ENCODE measurements at places on chromosomes 12 and 14.

- DNase-seq: no peak
These were observed 68.9 kb downstream of the ESR2 start for GRCh38 chr14:64225151-64225757.

DNA sequence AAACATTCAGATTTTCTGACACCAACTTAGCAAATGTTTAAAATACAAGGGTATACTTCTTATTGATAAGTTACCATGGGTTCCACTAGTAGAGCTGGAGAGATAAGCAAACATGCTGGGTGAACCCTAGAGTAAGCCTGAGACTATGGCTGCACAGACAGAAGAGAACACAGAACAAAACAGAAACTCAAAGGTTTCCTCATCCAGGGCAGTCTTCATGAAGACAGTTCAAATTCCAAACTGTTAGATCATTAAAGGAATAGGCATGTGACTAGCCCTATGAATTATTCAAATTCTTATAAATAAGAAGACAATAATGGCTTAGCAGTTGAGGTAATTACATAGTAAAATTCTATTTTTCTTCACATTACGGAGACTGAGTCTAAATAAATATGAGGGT, 28.1 kb downstream of the BTBD7 start:
- peak; percentile 56 for DNase-seq

DNA sequence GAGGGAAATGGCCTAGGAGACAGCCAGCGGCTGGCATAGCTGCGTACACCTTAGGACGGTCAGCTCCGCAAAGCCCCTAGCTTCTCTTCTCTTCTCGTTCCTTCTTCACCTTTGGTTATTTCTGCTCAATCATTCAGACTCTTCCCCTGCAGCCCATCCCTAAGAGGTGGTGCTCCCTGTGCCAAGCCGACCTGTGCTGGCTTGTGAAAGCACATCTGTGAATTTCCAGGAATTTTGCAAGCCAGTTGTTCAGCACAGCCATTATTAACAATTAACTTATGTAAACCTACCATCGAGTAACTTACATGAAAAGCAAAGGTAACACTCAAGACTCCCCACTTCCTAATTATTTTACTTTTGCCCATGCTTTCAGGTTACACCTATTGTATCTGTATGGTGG, 20.9 kb upstream of the GPR68 start:
- no peak for DNase-seq

DNA sequence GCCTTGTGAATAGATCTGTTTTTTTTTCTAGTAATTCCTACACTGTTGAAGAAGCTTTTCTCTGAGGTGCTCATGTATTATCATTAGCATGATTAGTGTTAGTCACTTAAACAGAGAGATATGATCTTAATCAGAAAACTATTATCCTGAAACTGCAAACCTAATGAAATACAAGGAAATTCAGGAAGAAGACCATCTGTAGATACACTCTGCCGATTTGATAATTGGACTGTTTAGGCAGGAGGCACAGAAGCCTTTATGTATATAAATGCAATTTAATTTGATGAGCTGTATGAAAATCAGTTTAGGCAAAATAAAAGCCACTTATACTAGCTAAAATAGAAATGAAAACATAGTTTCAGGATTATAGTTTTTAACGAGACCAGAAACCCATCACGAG, 23.3 kb downstream of the PDZRN4 start:
- DNase-seq: no peak

- DNase-seq: peak; percentile 68
These were observed 157.3 kb upstream of the PLXNC1 start for GRCh38 chr12:93990832-93991803.

GRCh38 chr12:75842090-75842489, 189.5 kb downstream of the PHLDA1 start:
- no peak for DNase-seq

DNA sequence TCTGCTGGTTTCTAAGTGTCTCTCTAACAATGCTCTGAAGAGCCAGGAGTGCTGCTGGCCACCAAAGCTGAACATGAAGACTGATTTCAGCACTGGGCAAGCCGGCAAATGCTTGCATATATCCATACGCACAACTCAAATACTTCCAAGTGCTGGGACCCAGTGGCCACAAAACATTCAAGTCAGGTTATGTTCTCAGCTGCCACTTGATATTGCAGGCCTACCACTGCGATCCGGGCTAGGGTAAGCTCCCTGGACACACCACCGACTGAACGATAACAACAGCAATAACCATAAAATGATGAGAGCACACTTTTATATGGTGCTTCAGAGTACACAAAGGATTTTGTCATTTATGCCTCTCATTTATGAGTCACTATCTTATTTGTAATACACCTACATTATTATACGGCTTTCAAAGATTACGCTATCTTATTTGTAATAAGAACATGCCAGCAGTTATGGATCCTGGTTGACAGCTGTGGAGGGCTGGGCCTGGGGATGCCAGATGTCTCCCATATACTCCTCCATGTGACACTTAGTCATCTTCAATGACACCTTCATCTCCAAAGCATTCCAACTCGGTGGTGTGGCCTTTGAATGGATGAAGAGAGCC, 35.5 kb downstream of the CRACR2A start:
- no peak for DNase-seq

- DNase-seq: no peak
These were observed 89.8 kb downstream of the KIF26A start for GRCh38 chr14:104228221-104228620.

GRCh38 chr12:54201001-54201794, 12.4 kb upstream of the SMUG1 start:
- peak; percentile 78 for DNase-seq

DNA sequence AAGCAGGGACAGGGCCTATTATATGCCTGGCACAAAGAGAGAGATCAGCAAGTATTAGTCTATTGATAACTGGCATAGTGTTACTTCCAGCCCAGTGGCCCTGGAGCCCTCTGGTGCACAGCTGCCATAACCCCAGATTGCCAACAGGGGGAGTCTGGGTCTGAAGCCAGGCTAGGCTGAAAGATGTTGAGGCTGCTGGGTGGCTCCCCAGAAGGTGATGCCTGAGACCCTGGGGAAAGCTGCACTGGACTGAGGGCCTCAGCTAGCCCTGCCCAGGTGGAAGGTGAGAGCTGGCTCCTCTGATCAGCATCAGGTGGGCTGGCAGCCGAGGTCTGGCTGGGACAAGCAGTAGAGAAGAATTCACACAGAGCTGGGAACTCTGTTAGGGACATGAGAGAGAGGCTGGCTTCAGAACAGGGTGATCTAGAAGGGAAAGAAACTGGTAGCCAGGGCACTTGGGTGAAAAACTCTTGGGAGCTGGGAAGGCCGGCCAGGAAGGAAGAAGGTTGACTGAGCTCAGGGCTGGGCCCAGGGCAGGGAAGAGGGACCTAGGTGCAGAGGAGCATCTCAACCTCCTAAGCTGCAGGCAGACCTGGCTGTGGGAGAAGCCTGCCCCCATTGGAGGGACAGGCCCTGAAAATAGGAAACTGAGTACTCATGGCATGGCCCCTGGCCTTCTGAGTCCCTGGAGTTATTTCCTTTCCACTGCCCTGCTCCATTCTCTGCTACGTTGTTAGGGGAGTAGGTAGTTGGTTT, 3.9 kb downstream of the GZMH start:
- DNase-seq: peak; percentile 33

GRCh38 chr12:42733911-42734310, 144.4 kb upstream of the PRICKLE1 start:
- DNase-seq: no peak

DNA sequence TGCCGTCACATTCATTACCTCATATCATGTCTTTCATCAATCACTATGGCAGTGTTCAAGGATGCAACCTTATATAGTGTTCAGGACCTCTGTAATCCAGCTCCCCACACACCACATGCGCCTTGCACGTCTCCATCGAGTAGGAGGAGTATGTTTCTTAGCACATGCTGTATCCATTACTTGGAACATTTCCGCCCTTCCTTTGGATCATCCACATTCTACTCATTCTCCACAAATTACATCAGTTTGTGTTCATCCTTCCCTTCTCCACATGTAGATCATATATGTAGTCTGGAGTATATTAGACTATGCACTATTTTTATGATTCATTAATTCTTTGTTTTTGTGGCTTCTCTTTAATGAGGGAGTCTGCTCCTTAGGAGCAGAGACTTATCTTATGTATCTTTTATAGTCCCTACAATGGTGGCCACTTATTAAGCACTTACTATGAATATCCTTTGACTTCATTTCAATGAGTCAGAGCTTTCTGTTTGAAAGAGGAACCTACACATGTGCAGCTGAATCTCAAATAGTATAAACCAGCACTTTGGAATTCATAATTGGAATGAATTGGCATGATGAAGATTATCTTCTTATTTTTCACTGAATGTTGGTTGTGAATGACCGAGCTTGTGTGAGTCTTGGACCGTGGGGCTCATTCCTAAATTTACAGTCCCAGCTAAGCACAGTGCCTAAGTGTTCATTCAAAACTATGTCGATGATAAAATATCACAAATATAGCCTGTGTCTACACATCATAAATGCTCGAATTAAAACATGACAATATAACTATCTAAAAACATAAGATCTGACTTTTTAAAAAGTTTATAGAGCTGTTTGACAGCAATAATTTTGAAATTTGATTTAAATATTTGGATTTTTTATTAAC, 30.2 kb upstream of the NPAS3 start:
- no peak for DNase-seq

GRCh38 chr12:96219700-96220206, 25.6 kb downstream of the ELK3 start:
- peak; percentile 98 for DNase-seq

DNA sequence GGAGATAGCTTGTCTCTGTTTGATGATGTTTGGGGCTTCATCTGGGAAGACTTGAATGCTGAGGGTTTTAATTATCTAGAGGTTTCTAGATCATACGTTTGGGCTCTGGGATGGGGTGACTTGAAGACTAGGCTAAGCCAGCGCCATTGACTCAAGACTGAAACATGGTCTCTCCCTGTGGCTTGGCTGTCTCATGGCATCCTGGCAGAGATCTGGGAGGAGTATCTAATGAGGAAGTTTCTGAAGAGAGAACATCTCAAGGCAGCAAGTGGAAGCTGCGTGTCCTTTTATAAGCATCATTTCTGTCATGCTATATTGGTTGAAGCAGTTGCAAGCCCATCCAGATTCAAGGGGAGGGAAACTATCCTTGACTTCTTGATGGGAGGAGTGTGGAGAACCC, 104.8 kb downstream of the UNC79 start:
- no peak for DNase-seq

DNA sequence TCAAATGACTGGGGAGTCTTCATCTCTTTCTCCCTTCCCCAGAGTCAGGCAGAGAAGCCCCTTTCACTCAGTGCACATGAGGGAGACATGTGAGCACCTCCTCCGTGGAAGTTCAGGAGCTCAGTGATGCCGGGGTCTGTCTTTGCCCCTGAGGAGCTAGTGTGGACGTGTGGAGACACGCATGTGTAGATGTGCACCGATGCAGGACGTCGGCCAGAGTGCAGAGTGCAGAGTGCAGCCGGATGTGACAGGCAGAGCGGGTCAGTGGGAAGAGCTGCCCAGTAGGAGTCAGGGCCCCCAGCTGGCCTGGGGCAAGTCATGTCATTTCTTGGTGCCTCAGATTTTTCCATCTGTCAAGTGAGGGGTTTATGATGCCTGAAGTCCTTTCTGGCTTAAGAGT, 20.7 kb downstream of the TSPAN9 start:
- no peak for DNase-seq

GRCh38 chr14:50312734-50313054, 570 bp downstream of the DMAC2L start:
- DNase-seq: no peak

- peak; percentile 51 for DNase-seq
These were observed 74.9 kb upstream of the ATP2B1 start for GRCh38 chr12:89783359-89784060.

DNA sequence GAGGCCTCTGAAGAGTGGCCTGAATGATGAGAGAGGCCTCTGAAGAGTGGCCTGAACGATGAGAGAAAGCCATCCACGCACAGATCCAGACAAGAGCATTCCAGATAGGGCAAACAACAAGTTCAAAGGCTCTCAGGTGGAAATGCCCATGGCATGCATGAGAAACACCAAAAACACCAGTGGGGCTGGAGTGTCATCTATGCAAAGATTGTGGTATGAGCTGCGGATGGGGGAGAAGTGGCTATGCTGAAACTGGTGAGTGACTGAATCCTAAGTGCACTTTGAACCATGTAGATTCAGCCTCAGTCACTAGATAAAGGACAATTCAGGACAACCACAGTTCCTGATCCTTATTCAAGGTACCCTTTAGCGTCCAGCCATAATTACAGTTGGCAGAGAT, 79.4 kb upstream of the GZMB start:
- no peak for DNase-seq

DNA sequence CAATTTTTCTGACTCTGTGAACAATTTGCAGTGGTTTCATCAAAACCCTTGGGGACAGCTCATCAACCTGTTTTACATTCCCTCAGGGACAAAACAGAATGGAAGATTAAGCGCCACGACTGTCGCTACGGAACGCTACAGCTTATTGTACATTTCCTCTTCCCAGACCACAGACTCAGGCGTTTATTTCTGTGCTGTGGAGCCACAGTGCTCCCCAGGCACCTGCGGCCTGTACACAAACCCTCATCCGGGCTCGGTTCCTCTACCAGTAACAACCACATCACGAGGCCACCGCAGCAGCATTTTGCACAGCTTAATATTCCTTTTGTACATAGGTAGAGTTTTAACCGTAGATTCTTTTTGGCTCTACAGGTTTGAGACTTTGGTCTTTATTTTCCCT, 397.4 kb upstream of the OR4E1 start:
- DNase-seq: no peak

DNA sequence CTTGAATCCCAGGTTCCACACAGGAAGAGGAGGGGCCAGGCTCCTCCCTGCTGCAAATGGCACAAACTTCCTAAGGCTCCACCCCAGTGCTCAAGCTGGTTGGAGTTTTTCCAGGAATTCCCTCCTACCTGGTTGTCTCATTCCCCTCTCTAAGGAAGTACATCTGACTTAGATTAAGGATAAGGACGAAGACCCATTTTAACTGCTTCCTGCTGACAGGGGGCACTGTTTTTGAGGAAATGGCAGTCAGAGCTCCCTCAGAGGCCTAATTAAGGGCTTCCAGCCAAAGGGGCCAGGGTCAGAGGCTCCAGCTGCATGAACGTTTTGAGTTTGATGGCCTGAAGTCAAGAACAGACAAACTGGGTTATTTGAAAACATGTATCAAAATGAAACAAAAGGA, 1084.7 kb downstream of the SLC6A15 start:
- peak; percentile 8 for DNase-seq

- DNase-seq: no peak
These were observed 1071.2 kb upstream of the USP15 start for GRCh38 chr12:61188801-61189595.

GRCh38 chr12:68370006-68370590, 37.9 kb upstream of the MDM1 start:
- DNase-seq: no peak

All from EL (cell line).